ENCODE measurements at places on chromosomes 5 and 9.

- DNase-seq: no peak
Observed at GRCh38 chr5:89065919-89066318, 182.9 kb upstream of the MEF2C start.

GRCh38 chr5:100424787-100425186 lies 110.4 kb upstream of the FAM174A start:
- no peak for DNase-seq

DNA sequence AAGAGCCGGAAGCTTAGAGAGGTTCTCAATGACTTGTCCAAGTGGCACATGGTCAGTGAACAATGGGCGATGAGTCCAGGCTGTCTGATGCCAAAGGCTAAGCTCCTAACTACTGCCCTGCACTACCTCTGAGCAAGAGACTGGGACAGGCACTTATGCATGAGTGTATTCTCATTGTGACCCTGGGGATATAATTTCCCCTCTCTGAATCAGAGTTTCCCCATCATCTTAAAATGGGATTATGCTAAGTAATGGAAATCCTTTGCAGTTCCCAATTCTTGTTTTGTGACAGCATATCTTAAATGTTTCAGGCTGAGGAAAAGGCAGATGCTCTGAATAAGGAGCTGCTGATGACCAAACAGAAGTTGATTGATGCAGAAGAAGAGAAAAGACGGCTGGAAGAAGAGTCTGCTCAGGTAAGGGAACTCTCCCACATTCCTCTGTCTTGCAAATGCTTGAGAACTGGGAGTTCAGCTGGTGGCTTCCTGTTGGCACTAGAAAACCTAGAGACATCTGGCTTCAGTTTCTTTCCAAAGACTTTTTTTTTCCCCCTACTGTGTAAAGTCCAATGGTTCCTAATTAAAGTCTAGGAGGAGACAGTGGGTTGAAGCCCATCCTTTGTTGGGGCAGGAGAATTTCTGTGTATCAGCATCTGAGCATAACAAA lies 64.1 kb downstream of the GPR21 start:
- no peak for DNase-seq

DNA sequence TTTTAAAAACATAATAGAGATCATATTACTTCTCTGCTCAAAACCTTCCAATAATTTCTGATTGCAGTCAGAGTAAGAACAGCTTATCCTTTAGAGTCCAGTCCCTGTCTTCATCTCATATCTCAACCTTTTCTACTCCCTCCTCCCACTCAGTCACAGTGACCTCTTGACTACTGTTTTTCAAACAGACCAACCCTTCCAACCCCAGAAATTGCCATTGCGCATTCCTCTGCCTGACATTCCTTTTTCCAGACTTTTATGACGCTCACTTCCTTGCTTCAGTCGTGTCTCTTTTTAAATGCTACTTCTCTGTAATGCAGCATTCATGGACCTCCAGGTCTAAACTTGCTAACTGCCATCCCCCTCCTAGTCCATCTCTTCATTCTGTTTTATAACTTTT lies 800.5 kb downstream of the BRINP1 start:
- DNase-seq: no peak

DNA sequence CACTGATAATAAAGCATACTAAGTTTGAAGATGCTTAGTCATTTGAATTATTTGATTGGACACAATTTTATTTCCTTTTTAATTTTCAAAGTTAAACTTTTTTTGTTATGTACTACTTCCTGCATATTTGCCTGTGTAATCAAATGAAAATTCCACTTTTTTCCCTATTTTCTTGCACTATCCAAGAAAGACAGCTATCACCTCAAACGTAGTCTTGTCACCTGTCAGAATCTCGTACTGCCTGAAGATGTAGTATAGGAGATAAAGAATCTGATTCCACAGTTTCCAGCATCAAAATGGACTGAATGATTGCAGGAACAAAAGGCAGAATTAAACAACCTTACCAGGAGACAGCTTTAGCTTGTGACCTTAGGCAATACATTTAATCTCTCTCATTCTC lies 818.8 kb downstream of the MAT2B start:
- no peak for DNase-seq

GRCh38 chr5:158756871-158757270 lies 342.8 kb downstream of the EBF1 start:
- DNase-seq: no peak

GRCh38 chr9:90064248-90064647 lies 459.4 kb downstream of the GADD45G start:
- DNase-seq: no peak

GRCh38 chr9:108225149-108225800 lies 630.5 kb downstream of the ACTL7B start:
- DNase-seq: no peak

GRCh38 chr9:108396193-108396592 lies 459.6 kb downstream of the ACTL7B start:
- no peak for DNase-seq

DNA sequence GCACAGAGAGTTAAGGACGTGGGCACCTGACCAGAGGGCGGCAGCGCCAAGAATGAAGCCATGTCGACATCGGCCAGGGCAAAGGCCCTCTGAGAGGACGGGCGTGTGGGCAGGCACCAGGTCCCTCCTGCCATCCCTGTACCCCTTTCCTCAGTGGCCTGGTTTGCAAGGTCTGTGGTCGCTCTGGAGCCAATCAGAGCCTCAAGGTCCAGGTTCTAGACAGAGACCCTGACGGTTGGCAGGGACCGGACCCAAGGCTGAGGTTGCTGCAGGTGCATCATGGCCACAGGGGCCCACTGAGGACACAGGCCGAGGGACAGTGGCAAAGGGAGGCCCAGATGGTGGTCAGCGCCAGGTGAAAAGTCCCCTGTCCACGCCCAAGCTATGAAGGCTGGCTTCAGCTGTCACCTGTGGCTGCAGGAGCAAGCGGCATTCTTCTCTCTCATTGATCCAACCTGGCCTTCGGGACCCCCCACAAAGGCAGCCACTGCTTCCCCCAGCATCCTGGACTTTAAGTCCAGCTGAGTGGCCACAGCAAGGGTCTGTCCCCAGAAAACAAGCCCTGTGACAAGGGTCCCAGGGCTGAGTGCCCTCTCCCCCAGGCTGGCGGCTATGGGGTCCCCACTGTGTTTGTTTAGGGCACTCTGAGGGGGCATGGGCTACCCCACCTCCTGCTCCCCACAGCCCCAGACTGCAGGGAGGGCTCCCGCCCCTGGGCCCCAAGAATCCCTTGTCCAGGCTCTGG lies 48.9 kb downstream of the VAV2 start:
- no peak for DNase-seq

DNA sequence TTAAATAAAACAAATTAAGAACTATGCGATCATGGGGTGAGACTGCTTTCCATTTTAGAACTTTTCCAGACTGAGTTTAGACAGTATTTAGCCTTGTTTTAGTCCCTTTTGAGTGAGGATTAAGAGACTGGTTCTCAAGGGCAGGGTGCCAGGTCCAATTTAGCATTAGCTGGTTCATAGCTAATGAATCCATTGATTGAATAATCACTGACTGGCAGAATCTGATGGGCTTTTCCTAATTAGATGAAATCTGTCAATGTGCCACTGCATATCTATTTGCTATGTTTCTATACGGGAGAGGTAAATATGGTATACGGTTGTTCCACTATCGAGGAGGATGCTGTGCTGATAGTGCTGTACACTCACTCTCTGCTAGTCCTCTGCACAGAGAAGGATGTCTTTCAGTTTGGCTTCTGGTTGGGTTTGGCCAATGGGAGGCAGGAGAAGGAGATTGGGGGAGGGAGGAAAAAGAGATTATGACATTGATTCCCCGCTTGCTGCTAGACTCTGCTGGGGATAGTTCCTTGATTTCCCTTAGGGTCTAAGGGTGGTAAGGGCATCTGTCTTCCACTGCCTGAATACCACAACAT lies 496.6 kb downstream of the CTNND2 start:
- DNase-seq: no peak

DNA sequence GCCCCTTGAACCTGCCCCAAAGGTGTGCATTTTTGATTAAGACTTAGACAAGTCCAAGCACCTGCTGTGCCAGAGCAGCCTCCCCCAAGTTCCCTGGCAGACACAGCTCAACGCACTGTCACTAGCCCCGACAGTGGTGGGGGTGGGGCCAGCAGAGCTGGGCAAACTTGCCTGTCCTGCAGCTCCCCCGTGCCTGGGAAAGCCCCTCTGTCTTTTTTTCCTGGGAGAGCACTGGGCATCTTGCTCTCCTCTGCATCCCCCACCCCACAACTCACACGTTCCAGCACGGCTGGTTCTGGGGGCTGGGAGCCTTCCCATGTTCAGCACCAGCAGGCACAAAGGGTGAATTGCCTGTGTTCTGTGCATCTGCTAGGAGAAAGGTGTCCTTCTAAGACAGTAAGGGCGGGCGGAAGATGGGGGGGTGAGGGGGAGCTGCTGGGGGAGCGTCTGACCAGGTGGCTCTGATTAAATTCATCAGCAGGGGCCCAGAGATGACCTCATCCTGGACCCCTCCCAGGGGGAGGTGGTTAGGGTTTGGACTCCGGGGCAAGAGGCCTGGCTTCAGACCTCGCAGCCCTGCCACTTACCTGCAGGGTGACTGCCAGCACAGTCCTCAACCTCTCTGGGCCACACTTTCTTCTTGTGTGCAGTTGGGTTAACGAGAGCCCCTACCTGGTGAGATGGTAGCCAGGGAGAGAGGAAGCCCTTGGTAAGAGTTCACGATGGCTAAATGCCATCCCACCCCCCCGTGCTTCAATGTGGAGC lies 23.5 kb downstream of the HMCN2 start:
- DNase-seq: no peak

- no peak for DNase-seq
Observed at GRCh38 chr5:76383126-76383832, 19.8 kb upstream of the IQGAP2 start.

DNA sequence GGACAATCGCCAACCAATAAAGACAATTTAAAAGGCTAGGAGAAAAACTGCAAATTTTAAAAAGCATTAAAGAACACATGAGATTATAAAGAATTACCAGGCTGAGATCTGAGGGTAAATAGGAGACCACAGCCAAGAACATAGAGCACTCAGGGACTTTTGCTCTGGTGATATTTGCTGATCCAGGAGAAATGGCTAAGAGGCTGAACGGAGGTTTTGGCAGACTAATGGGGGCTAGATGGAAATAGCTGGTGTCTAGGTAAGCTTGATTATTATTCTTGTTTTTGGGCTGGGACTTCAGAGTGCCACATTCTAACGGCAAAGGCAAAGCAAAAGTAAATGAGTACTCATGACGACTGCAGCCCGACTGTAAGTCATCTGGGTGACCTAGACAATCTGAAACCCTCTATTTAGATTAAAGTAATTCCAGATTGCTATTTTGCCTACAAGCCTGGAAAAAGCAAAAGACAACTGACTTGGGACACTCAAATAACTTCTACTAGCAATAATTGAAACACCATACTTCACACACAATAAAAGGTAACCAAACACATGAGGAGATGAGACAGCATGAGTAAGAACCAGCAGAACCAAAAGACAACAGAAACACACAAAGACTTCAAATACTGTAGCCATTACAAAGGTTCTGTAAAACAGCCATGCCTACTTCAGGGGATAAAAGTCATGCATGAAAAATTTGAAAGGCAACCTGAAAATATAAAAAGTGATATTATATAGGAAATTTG lies 68.8 kb downstream of the JAKMIP2 start:
- DNase-seq: no peak

- no peak for DNase-seq
Observed at GRCh38 chr9:130660326-130660682, 4.1 kb upstream of the PRDM12 start.

DNA sequence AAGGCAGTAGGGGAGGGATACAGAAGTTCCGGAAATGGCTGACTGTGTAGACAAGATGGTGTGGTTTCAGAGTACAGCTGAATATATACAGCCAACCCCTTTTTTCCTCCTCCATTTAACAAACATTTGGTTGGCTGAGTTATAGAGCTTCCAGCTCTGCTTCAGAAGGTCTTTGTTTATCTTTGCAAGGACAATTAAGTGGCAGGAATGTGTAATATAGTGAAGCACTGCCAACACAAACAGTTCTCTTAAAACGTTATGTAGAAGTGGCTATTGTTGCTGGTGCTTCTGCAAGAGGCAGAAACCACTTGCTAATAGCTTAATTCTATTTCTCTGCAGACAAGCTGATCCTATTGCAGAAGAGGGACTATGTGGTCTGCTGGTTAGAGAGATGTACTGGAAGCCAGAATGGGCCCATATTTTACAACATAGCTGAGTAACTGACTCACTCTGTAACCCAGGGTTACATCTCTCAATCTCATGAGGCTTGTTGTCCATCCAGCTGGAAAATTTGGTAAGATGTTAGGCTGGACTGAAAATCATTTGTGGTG lies 62.7 kb upstream of the OSMR start:
- no peak for DNase-seq

DNA sequence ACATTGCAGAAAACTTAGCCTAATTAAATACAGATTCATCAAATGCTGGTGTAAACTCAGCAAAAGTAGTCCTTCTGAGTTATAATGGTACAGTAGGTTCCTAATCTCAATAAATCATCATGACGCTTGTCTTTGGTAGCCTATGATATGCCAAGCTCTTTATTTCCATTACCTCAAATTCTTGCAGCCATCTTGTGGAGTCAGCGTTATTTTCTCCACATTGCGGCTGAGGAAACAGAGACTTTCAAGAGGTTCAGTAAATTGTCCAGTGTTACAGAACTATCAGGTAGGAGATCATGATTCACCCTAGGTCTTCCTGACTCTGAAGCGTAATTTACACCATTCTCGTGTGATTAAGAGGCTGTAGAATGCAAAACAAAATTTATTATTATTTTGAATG lies 237.2 kb downstream of the PCSK5 start:
- DNase-seq: no peak

DNA sequence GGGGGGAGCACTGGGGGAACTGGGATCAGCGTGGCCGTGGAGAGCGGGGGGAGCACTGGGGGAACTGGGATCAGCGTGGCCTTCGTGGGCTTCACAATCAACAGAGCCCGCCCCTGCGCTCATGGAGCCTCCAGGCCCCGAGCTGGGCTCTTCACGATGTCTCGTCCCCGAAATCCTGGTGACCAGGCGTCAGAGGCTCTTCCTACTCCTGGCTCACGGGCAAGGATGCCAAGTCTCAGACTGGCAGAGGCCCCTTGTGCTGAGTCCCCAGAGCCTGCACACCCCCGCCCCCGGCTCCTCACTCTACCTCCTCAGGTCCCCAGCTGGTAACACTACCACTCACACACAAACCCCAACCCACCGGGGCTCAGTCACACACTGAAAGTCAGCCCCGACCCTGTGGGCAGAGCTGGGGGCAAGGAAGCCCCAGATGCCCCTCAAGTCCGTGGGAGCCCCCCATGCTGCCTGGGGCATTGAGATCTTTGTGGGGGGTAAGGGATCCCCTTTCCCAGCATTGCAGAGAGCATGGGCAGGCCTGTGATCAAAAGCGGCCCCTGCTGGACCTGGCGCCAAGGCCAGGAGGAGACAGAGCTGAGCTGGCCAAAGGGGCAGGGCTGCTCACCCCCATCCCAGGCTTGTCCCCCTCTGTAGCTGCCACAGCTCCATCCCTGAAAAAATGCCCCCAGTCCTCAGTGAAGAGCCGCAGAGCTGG lies 26.7 kb downstream of the LHX3 start:
- no peak for DNase-seq

GRCh38 chr5:178460174-178460573 lies 130.0 kb downstream of the COL23A1 start:
- DNase-seq: no peak

GRCh38 chr5:176822041-176822792 lies 11.9 kb downstream of the UNC5A start:
- no peak for DNase-seq

GRCh38 chr9:14296495-14297113 lies 17.3 kb downstream of the NFIB start:
- DNase-seq: no peak

Measured in stimulated activated CD8-positive, alpha-beta memory T cell treated with anti-CD3 and anti-CD28 coated beads, Interleukin-4, amount 100 ng/mL, for 48 hours (primary cell).